T-helper 1 cell (primary cell): ENCODE measurements at places on chromosomes 2 and 18.

DNA sequence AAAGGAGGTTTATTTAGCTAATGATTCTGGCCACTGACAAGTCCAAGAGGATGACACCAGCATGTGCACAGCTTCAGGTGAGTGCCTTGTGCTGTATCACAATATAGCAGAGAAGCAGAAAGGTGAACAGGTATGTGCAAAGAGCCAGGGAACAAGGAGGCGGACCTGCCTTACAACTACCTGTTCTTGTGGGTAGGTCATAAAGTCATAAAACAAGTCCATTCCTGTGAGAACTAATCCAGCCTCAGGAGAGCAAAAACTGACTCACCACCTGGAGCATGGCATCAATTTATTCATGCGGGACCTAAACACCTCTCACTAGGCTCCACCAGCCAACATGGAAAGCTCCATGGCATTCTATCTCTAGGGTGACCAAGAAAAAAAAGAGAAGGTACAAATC is 234.2 kb downstream of the ASXL3 start:
- DNase-seq, result no peak

GRCh38 chr2:129827311-129828090 is 152.0 kb upstream of the RAB6C start:
- no peak for DNase-seq

DNA sequence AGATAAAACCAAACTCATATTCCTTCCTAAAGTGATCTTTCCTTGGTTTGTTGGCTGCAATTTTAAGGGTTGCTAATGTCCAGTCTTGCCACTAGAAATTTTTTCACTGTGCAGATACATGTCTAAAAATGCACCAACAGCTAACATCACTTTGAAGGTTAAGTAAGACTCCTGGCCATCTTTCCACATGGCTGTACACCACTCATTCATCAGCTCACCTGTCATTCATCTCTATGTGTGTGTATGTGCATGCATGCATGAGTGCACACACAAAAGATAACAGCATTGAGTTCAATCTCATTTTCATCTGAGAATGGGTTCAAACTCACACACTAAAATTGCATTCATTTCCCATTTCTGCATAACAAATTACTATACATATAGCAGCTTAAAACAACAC is 203.8 kb downstream of the PDE11A start:
- DNase-seq, result no peak

- DNase-seq, result no peak
Observed at GRCh38 chr2:103232865-103233264, 471.0 kb downstream of the TMEM182 start.

DNA sequence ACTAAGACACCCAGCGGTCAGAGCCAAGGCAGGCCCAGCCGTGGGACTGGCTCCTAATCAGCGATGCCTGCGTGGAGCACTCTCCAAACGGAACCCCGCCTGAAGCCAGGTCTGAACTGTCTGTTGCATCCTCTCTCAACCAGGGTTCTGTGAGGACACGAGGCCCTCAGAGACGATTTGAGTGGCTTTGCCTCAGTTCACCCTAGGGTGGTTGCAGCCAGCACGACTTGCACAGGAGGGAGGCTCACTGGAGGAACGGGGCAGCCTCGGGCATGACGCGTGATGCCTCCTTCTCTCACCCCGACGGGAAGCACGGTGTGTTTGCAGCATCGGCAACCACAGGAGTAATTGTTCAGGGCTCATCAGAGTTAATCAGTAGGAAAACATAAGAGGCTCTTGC is 336.4 kb downstream of the EIPR1 start:
- DNase-seq, result no peak
